Daoy (cell line): ENCODE measurements at places on chromosomes 5 and 9. TPM values are rescaled to one million over a fixed set of nuclear protein-coding genes. Genes with fewer than 3 reads are reported as not detected.
A peak's percentile ranks its signal among the peaks of the same experiment; 100 is the strongest.

The GRM6 gene
- not detected in 2 replicates for total RNA-seq

The SLC1A3 gene
- total RNA-seq: 5.8 and 6.0 TPM in 2 replicates

The SLC6A7 gene
- total RNA-seq: 0.06 TPM in 1 of 2 replicates, not detected in the other

The ZNF483 gene
- total RNA-seq: 3.1 and 7.6 TPM in 2 replicates

The TMC1 gene
- not detected in 2 replicates for total RNA-seq

The PALM2AKAP2 gene
- 26.9 and 27.4 TPM in 2 replicates for total RNA-seq

The CDC20B gene
- not detected in 2 replicates for total RNA-seq

The LRRC19 gene
- total RNA-seq: not detected in 2 replicates

DNA sequence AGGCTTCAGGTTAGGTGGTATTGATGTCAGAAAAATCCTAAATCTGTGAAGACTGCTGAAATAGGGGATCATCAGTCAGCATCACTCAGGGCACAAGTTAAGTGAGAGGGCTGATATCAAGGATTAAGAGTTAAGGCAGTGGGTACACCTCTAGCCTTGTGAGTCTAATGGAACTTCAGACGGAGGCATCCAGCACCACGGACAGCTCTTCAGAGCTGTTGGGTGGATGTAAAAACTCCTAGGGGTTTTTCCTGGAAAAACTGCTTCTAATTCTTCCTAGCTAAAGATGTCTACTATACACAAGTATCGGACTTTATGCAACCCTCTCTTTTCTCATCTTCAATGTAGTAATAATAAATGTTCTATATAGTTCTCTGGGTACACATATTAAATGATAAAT, 165.9 kb downstream of the SH3GL2 start:
- peak; percentile 9 for DNase-seq

DNA sequence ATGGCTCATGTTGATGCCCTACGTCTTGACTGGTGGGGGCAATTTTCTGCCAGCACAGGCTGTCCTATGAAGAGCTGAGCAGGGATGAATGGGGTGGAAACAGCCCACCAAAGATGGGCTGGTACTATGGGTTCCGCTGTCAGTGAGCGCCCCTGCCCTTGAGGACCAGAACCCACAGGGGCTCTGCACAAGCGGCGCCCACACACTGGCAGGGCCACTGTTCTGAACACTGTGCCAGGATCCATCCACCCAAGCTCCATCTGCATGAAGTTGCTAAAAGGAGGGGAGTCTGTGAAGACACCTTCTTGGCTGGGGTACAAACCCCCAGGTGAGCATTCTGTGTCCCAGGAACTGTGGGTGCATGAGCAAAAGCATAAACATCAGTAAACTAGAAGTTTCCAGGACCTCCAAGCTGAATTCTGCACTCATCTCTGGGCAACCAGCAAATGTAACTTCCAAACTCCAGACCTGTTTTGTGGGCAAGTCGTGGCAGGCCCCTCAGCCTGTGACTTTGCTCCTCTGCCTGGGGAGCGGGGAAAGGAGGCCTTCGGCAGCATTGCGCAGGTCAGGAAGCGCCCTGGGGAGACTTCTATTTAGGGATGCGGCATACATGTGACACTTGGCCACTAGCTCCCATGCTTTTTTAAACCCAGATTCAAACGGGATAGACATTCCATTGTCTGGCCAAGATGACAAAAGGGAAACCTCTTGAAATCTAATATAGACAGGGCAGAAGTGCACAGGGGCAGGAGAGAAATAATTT, 48.9 kb downstream of the PTPN3 start:
- no peak for DNase-seq

GRCh38 chr5:52867809-52868208, 80.1 kb downstream of the ITGA1 start:
- peak; percentile 29 for DNase-seq

- DNase-seq: peak; percentile 17
These were observed 99.7 kb upstream of the CCL21 start for GRCh38 chr9:34809504-34810186.

DNA sequence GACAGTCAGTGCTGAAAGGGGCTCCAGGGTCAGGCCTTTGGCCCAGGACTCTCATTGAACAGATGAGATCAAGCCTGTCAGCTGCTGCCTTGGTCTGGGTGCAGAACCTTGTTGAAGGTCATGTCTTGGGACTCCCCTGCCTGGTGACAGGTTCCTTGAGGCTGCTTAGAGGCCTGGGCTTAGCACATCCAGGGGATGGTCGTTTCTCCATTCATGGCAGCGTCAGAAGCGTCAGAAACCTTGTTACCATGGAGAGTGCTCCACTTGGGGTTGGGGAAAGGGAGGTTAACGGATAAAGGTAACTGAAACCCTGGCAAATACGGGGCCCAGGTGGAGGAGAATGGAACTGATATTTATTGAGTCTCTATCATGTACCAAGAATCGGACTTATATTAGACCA, 8.8 kb downstream of the ARPC5L start:
- DNase-seq: no peak

DNA sequence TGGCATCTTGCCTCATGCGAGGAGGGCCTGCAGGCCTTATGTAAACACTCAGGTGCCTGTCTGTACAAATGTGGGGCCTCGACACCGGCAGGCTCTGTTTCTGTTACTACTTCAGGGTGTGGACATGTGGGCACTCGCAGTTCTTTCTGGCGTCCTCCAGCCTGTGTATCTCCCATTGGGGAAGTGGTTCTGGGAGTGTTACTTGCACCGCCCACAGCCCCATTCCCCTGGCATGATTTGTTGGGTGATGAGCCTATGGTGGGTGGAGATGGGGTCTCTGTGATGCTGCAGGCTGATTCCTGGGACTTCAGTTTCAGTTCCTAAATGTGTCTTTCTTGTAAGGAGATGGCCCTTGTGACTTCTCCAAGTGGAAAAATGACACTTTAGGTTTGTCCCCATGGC, 82.1 kb upstream of the PITX1 start:
- DNase-seq: no peak

GRCh38 chr5:18745042-18745987, 1111.1 kb downstream of the TAF11L14 start:
- peak; percentile 49 for DNase-seq

DNA sequence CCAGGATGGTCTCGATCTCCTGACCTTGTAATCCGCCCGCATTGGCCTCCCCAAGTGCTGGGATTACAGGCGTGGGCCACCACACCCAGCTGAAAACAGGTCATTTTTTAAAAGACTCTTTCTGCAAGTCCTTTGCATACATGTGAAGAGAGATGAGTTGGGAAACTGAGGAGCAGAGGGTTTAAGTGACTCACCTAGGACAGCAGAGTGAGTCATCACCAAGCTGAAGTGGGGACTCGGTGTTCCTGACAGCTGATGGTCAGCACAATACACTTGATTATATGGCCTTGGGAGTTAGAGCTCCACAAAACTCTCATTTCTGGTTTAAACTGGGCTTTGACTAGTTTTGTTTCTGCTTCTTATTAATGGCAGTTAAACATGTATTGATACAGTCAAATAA, 38.1 kb upstream of the SSBP2 start:
- peak; percentile 25 for DNase-seq

GRCh38 chr9:136516191-136516654, 29.6 kb downstream of the NOTCH1 start:
- DNase-seq: no peak

DNA sequence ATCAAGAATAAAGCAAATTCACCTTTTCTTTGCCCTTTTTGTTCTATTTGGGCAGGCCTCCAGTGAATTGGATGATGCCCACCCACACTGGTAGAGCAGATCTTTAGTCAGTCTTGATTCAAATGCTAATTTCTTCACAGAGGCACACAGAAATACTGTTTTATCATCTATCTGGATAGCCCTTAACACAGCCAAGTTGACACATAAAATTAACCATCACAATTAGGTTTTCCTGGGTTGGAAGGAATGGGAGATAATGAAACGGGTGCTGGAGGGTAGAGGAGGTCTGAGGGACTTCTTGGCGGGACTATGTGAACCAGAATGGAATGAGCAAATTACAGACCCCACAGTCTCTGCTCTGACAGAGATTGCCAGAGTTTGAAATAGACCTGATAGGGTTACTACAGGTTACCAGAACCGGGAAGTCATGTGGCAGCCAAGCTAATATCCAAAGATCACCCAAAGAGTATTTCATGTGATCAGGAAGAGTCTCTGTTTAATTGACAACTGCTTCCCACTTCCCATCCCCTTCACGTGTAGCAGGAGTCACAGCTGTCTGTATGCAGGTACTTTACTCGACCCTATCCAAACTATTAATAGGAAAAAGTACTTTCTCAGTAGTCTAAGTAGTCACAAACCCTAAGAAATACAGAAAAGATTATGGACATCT, 20.0 kb upstream of the TMEM161B start:
- no peak for DNase-seq

DNA sequence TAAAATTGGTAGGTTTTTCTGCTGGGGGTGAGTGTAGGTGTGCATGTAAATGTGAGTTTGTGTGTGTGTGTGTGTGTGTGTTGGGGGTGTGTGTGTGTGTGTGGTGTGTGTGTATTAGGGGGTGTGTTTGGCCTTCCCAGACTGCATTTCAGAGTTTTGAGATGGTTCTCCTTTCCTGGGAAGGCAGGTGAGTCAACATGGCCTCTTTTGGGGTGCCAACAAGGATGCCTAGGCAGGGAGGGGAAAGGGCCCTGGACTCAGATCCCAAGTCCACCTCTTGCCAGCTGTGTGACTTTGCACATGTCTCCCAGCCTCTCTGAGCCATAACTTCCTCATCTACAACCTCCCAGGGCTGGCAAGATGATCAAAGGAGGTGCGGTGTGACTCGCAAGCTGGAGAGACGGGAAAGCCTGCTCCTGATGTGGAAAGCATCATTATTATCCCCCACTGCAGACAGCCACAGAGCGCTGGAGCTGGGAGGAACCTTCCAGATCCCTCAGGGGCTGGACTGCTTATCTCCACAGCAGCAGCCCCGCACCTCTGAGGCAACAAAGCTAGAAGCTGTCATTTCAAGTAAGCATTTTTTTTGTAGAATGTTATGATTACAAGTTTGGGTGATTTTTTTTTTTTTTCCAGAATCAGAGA, 63.5 kb upstream of the TBC1D2 start:
- DNase-seq: peak; percentile 19

DNA sequence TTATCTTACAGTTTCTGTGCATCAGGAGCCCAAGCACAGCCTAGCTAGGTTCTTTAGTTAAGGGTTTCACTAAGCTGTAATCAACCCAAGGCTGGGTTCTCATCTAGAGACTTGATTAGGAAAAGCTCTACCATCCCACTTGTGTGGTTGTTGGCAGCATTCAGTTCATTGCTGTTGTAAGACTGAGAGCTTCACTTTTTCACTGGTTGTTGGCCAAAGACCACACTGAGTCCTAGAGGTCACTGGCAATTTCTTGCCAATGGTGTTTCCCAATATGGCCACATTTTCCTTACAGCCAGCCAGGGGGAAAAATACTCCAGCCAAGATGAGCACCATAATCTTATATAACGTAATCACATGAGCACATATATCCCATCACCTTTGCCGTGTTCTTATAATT, 74.3 kb downstream of the SMIM15 start:
- DNase-seq: no peak

DNA sequence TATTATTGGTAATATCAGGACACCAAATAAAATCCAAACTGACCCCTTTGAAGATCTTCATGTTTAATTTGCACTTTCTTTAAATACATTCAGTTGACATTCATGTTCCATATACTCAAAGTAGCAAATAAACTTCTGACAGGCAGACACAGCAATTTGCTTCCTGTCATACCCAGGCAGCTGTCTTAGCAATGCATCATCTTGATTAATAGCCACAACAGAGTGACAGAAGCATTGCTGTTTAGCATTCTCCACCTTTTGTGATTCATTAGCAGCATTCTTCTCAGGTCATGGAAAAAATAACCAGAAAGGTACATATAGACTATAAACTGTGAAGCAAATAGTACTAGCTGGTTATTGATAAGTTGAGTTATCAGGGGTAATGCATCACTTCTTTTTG, 366.8 kb downstream of the CYLC2 start:
- DNase-seq: no peak

GRCh38 chr9:6467006-6467625, 54.1 kb downstream of the UHRF2 start:
- DNase-seq: no peak

- peak; percentile 88 for DNase-seq
These were observed 76.3 kb downstream of the AOPEP start for GRCh38 chr9:94802793-94803192.

GRCh38 chr5:179608131-179608581, 15.3 kb downstream of the HNRNPH1 start:
- no peak for DNase-seq

DNA sequence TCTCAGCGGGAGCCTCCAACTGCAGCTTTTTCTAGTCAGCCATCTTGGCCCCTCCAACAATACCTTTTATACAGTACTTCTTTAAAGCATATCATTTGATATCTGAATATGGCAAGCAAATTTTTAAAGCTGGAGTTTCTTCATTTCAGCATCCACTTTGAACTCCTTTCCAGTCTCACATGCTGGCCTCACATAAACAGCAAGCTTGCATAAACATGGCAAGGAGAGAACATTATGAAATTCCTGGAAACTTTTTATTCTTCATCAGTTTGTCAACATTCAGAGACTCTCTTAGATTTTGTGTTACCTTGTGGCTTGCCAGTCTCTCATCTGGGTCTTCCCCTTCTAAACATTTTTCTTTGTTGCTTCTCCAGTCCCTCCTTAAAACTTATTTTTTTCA, 745.3 kb downstream of the NR2F1-AS1 start:
- no peak for DNase-seq

DNA sequence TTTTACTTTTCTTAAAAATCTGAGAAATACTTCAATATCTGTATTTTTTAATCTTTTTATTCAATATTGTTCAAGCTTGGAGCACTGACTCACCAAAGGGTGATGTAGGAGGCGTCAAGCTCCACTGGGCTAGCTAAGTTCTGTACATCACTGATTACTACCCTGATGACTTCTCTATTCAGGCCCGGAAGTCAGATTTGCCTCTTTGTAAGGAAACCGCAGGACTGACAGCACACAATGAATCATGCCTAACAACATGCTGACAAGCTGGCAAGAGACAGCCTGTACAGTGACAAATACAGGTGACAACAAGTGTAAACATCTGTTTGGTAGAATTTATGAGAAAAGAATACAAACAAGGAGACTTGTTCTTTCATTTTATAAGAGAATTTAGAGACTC, 627.9 kb upstream of the RORB start:
- peak; percentile 91 for DNase-seq

DNA sequence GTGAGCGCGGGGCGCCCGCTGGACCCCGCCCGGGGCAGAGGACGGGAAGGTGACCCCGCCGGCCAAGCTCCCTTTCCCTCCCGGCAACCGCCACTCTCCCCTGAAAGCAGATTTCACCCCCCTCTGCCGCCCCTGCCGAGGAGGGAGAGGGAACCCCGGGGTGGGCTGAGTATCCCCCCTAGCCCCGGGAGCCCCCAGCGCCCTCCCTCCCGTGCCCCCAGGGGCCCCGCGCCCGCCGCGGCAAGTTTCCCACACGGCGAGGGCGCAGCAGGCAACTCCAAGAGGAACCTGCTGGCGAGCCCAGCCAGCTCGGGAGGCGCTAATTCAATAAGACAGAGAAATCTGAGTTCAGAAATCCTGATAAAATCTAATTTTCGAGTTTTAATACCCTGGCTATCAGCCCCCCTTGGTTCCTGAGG, 1.6 kb downstream of the NTNG2 start:
- peak; percentile 41 for DNase-seq
